RPMI7951 (cell line): ENCODE measurements at places on chromosomes 1 and 21. TPM values are rescaled to one million over a fixed set of nuclear protein-coding genes. Genes with fewer than 3 reads are reported as not detected.

Gene KHDRBS1
- 54.4 and 59.0 TPM in 2 replicates for total RNA-seq

Gene MYOG
- total RNA-seq: not detected in 2 replicates

Gene ARHGAP29
- 10.7 and 13.6 TPM in 2 replicates for total RNA-seq

- no peak for DNase-seq
These were observed 455.6 kb upstream of the ADGRL2 start for GRCh38 chr1:81345110-81345509.

Gene MSH4
- total RNA-seq: 0.10 TPM in 1 of 2 replicates, not detected in the other

DNA sequence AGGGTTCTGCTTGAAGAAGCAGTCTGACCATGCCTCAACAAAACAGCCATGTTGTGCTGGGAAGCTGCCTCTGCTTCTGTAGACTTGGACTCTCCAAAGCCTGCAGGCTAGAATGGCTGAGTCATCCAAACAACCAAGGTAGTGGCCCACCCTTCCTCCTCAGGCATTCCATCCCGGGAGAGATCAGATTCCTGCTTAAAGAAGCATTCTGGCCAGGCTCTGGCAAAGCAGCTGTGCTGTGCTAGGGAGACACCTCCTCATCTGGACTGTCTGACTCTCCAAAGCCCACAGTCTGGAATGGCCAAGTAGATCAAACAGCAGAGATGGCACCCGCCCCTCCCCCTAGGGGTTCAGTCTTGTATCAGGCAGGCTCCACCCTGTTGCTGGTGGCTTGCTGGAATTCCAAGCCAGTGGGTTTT lies 38.3 kb upstream of the F3 start:
- DNase-seq: peak; percentile 100

Gene FBLIM1
- 57.3 and 75.5 TPM in 2 replicates for total RNA-seq

DNA sequence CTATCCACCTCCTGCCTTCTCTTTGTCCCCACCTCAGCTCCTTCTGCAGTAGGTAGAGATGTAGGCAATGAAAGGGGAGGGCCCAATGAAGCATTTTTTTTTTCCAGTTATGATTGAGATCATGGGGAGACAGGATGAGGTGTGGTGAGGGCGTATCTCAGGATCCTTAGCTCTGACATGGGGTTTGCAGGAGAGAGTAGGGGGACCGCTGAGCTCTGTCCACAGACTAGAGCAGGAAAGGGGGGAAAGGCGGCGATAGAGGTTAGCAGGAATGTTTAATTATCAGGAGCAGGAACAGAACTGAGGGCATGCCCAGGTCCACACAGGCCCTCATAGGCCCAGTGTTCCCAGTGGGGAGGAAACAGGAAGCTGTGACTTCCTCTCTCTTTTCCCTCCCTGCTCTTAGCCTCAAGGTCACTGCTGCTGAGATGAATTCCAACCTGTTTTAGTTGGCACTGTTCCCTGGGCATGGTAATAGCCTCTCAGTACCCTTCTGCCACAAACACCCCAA lies 901 bp upstream of the RXFP4 start:
- peak; percentile 56 for DNase-seq

DNA sequence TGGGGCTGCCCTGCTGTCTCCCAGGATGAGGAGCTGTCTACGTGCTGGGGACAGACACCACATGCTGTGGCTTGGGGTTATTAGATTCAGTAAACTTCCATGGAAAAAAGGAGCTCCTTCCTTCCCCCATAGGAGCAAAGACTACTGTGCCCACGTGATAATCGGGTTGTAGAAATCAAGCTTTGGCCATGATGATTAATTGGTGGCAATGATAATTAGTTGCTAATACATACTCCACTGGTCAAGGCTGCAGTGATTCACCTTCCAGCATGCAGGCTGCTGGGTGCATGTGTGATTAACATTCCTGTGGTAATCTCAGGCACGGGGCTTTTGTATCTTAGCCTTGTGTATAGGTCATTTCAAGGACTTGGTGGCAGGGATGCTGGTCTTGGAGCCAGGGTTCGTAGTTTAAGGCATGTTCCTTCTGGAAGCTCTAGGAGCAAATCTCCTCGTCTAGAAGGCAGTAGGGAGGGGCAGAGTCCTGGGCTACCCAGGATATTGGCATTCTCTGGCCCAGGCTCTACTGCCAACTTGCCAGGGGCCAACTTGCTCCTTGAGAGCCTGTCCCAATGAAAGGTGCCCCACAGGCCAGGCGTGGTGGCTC lies 41.4 kb downstream of the TMCO4 start:
- DNase-seq: peak; percentile 88

Gene INKA2
- total RNA-seq: 1.3 and 1.4 TPM in 2 replicates

Gene HHAT
- total RNA-seq: 3.1 and 4.2 TPM in 2 replicates

Gene PBX1
- 1.7 and 2.4 TPM in 2 replicates for total RNA-seq

- DNase-seq: no peak
These were observed 11.7 kb upstream of the AK2 start for GRCh38 chr1:33048426-33048825.

Gene BGLAP
- 17.7 and 44.1 TPM in 2 replicates for total RNA-seq

Gene RERE
- 7.4 and 10.3 TPM in 2 replicates for total RNA-seq

GRCh38 chr1:202276081-202276715 lies 65.5 kb downstream of the UBE2T start:
- no peak for DNase-seq

Gene OMA1
- total RNA-seq: 23.5 and 32.1 TPM in 2 replicates

DNA sequence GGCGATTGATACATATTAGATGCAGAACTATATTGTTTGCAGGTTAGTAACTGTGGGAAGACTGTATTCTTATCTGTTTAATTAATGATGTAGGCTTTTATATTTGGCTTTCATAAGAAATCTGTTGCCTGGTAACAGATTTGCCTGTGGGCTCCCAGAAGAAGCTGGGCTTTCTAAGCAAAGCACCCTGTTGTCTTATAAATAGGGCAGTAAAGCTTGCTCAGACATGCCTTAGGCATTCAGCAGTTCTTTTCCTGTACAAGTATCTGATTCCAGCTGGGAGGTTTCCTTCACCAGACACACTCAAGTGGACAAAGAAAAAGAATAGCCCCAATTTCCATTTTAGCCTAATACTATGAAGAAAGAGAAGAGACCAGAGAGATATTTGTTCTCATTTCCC lies 524.0 kb downstream of the LRRIQ3 start:
- no peak for DNase-seq

GRCh38 chr1:180893614-180894013 lies 19.1 kb upstream of the KIAA1614 start:
- DNase-seq: no peak

GRCh38 chr1:227445746-227446145 lies 117.6 kb upstream of the ZNF678 start:
- DNase-seq: no peak

- no peak for DNase-seq
These were observed 7.1 kb upstream of the TMEM240 start for GRCh38 chr1:1547476-1547875.

DNA sequence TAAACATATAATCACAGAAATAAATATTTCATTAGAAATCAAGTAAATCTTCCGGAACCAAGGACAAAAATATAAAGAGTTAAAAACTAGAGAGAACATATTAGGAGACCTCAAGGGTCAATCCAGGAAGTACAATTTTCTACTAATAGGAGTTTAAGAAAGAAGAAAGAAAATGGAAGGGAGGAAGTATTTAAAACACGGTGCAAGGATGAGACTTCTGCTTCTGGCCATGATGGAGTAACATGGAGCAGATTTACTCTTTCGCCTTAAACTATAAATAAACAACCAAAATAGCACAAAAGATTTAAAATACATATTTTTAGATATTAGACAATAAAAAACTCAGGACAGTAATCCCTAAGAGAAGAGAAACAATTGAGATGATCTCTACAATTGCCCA lies 12.6 kb upstream of the IFNAR1 start:
- DNase-seq: no peak

GRCh38 chr1:15051882-15052528 lies 101.5 kb upstream of the TMEM51 start:
- DNase-seq: no peak

- peak; percentile 97 for DNase-seq
These were observed 26.2 kb upstream of the EPHA2 start for GRCh38 chr1:16181887-16182719.

- peak; percentile 31 for DNase-seq
These were observed 186.4 kb upstream of the ZNHIT6 start for GRCh38 chr1:85894651-85895050.

DNA sequence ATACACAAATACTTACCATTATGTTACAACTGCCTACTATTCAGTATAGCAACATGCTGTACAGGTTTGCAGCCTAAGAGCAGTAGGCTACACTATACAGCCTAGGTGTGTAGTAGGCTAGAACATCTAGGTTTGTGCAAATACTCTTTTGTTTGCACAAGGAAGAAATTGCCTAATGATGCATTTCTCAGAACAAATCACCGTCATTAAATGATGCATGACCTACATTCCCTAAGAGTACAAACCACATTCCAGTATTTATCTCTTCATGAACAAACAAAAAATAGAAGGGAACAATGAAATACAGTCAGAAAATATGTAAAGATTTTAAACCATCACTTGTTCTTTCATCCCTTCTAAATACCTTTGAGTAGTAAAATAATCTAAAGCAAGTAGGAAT lies 109.7 kb upstream of the HP1BP3 start:
- no peak for DNase-seq

- no peak for DNase-seq
These were observed 14.6 kb downstream of the NR5A2 start for GRCh38 chr1:200042119-200042551.

- peak; percentile 89 for DNase-seq
These were observed 17.2 kb downstream of the NFYC start for GRCh38 chr1:40708750-40709099.

Gene DCST2
- total RNA-seq: not detected in 2 replicates

Gene ANKRD65
- total RNA-seq: not detected in 2 replicates

DNA sequence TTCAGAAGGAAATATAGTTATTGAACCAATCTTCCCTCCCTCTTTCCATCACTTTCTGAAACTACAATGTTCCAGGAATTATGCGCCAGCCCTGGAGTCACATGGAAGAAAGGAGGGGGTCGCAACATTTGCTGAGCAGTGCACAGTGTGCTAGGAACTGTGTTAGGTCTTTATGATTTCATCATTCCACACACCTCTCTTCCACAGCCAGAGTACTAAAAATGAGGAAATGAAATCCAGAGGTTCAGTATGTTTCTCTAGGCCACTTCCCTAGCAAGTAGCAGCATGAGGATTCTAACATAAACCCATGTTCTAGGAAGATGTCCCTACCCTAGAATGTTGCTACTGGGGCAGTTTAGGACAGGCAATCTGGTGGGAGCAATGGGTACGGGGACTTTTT lies 158.1 kb downstream of the SLC45A1 start:
- no peak for DNase-seq

DNA sequence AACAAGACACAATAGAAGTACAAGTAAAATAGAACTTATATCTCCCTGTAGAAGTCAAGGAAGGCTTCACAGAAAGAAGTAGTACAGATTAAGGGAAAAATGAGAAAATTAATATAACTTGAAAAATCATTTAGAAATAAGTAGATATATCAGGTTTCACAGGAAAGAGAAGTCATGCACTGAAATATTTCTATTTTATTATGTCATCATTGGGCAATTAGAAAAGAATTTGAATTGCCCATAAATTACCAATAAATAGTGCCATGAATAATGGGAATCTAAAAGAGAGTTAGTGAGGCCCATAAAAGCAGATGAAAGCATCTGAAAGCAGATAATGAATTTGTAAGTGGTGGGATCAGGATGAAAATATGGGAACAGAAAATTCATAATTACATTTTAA lies 1597.8 kb downstream of the PLA2G4A start:
- DNase-seq: no peak

GRCh38 chr1:43286115-43286514 lies 734 bp upstream of the C1orf210 start:
- no peak for DNase-seq

- DNase-seq: peak; percentile 71
These were observed 80.6 kb downstream of the NAV1 start for GRCh38 chr1:201619513-201619912.

DNA sequence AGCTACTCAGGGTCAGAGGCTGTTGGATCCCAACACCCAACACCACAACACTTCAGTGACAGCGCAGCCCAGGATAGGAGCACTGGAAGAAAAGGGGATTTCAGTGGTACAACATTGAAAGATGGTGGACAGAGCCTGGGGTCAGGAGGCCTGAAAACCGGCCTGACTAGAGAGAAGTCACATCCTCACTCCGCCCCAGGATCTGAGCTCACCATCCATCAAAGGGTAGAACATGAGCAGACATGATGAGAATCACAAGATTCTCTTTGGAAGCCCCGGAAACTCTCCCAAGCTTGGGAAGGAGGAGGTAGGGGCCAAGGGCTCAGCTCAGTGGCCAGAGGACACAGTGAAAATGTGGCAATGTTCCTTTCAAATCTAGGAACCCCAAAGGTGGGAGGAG lies 271.3 kb downstream of the NPHP4 start:
- no peak for DNase-seq

Gene SLC1A7
- total RNA-seq: not detected in 2 replicates

DNA sequence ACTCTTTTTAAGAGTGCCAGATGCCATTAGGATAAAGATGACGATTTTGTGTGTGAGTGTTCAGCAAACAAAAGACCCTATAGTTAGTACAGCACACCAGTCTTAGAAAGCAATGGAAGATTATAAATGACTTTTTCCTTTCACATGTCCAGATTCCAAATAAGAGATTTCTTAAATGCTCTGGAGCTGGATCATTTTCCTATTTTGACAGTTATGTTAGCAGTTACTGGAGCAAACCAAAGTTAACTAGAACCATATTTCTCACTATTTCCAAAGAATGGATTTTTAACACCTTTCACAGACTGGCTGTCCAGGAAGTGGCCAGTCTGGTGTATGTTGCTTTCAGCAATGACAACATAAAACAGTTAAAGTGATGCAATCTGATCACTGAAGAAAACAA lies 905.8 kb upstream of the ADGRL2 start:
- no peak for DNase-seq

- no peak for DNase-seq
These were observed 142.4 kb downstream of the PLPP3 start for GRCh38 chr1:56436912-56437417.

- no peak for DNase-seq
These were observed 286.7 kb downstream of the LMX1A start for GRCh38 chr1:165069829-165070228.

Gene LEMD1
- not detected in 2 replicates for total RNA-seq

DNA sequence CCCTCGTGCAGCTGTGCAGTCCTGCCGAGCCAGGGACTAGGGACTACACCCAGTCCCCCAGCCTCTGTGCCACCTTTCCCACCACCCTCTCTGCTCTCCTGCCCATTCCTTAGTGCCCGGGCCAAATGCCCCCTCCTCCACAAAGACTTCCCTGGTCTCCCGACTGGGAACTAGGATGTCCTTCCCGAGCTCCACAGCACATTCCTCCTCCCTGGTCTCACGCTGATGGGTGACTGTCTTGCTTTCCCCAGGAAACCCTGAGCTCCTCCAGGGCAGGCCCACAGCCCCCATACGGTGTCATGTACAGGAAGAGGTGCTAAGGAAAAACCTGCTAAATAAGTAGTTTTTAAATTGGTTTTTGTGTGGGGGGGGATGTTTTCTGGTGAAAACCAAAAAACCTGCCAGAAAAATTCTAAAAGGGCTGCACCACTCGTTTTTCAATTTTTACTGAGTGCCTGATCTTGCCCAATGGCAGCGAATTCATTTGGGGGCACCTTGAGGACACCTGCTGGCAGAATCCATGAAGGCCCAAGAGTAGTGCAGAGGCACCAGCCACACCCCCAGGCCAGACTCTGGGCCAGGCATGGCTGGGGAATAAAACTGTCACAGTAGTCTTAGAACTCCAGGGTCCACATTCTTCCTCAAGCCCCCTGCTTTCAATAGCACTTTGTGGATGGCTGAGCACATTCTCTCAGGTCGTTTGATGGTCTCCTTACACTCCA lies 50.4 kb downstream of the GLIS1 start:
- DNase-seq: no peak

Gene PTGFR
- total RNA-seq: 31.3 and 39.9 TPM in 2 replicates
